Motor neuron (in vitro differentiated cells): ENCODE measurements at places on chromosomes 6 and 20. TPM values are rescaled to one million over a fixed set of nuclear protein-coding genes. Genes with fewer than 3 reads are reported as not detected.

DNA sequence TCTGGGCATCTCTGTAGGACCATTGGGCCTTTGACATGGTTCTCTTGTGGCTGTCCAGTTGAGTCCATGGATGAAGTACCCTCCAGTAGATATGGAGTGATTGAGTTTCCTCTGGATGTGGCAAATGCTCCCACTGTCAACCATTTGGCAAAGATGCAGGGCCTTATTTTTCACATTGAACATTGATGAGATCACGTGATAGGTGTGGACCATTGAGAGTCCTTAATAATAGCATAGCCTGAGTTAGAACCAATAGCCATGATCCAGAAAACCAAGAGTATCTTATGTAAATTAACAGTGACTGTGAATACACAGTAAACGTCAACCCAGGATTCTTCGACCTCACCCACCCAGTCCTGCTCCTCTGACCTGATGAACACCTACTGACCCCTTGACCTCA lies 3.0 kb upstream of the PERP start:
- no peak for ATAC-seq

- no peak for ATAC-seq
These were observed 214.6 kb downstream of the CLVS2 start for GRCh38 chr6:123210645-123211044.

DNA sequence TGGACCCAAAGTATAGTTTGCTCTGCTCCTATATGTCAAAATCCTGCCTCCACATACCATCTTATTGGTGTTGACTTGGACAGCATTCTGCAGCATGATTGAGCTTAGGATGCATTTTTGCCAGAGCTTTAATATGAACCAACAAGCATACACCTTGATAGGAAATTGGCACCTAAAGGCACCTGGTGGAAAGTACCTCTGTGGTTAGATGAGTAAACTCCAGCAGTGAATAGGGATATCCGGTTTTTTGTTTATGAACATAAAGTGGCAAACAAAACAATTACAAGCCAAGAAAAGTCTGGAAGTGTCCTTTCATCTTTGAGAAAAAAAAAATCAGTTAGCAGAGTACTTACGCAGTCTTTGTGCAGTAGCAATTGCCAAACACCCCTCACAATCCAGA lies 6.2 kb upstream of the CYP24A1 start:
- ATAC-seq: no peak

GRCh38 chr6:150685860-150686259 lies 86.2 kb downstream of the PLEKHG1 start:
- ATAC-seq: peak; percentile 19

DNA sequence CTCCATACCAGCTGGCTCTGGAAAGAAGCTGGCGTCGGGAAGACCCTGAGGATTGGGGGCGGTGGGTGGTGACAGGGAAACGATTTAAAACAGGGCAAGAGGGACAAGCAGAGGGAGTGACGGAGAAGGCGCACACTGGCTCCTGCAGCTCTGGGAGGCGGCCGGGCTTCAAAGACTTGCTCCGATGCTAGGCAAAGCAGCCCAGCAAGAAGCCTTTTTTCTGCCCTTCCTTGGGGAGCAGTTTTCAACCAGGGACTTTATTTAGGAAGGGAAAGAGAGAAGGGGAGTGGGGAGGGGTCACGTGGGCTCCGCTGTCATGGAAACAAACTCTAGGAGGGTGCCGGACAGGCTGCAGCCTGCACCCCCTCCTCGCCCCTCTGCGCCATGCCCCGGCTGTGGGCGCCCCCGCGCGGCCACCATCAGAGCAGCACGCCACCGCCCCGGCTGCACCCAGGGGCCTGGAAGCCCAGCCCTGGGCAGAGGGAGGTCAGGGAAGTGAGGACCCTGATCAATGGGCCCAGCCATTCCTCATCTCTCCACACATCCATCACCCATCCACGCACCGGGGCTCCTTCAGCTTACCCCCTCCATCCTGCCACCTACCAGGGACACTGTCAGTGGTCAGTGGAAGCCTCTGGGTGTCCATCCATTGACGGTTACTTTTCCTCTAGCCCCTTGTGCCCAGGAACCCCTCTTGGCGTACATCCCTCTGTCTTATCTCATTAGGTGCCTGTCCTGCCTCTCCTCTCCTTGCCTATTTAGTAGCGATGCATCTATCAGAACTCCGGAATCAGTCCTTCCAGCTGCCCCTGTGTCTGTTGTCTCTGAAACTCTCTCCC lies 66.6 kb upstream of the CCDC167 start:
- peak; percentile 66 for ATAC-seq

DNA sequence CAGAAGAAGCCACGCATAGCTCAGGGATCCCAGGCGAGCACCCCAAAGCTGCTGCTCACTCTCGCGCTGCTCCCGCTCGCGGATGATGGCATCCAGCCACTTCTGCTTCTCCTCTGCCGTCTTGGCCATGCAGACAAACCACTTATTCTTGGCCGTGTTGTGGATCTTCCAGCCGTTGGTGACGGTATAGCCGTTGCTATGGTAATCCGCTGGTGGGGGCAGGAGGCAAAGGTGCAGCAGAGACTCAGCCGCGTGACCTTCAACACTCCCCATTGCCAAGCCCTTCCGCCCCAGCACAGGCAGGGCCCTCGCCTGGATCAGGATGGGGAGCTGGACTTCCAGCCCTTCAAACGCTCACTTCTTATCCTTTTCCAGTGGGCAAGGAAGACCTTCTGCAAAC lies 136.9 kb downstream of the PREX1 start:
- peak; percentile 63 for ATAC-seq

- peak; percentile 32 for ATAC-seq
These were observed 3.9 kb downstream of the ZMYND8 start for GRCh38 chr20:47352332-47353238.

The POFUT1 gene
- total RNA-seq: 7.9 and 8.0 TPM in 2 replicates

GRCh38 chr6:33139596-33140206 lies 52.6 kb downstream of the COL11A2 start:
- ATAC-seq: no peak

GRCh38 chr6:109420751-109421150 lies 19.7 kb downstream of the PPIL6 start:
- ATAC-seq: no peak

GRCh38 chr20:45426320-45427016 lies 10.5 kb downstream of the PIGT start:
- no peak for ATAC-seq

DNA sequence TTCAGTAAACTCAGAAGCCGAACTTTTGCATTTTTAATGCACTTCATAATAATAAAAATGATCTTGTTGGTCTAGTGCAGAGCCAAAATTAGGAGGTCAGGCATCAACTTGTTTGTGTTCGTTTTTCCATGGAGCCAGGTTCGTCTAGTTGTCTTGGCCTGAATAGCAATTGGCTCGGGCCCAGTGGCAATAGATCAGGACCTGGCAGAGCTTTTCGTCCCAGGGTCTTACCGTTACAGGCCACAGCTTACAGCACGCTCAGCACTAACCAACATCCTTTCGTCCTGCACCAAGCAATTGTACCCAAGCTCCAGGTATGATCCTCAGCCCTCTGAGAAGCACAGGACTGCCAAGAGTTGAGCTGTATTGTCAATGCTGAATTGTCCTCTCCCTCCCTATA lies 240.5 kb upstream of the PLN start:
- no peak for ATAC-seq

The SRMS gene
- 0.27 TPM in 1 of 2 replicates, not detected in the other for total RNA-seq

DNA sequence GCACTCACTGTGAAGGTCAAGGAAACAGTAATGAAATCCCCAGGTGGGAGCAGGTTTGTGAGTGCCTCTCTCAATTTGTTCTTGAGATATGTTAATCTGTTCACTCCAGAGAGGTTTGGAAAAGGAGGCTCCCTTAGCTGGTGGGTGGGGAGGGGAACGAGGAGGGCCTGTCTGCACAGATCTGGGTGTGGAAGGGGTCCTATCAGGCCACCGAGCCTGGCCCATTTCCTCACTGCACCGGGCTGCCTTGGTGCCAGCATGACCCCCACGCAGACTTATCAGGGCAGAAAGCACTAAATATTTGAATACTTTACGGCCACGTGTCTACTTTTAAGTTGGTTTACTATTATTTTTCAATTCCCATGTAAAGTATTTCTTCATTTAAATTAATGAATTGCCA lies 8.3 kb downstream of the AGPAT4 start:
- ATAC-seq: no peak

DNA sequence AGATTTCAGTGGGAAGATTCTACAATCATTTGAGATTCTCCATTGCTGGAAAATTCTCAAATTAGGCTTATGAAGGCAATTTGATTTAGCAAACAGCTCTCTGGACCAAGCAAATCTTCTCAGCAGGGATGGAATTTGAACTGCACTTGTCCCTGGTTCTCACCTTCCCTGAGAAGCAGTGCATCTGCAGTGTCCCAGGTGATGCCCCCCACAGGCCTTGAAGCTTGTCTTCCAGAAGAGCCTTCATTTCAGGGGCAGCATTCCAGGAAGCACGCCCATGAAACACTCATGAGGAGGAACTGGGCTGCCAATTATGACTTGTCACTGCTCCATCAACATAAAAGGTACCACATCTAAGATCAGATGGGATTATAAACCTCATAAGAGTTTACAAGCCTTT lies 82.8 kb upstream of the HDAC2 start:
- ATAC-seq: no peak

GRCh38 chr6:156169371-156169770 lies 607.8 kb upstream of the ARID1B start:
- ATAC-seq: no peak

The MUC21 gene
- 0.23 and 0.35 TPM in 2 replicates for total RNA-seq

The SLC22A16 gene
- total RNA-seq: 0.34 and 0.81 TPM in 2 replicates

DNA sequence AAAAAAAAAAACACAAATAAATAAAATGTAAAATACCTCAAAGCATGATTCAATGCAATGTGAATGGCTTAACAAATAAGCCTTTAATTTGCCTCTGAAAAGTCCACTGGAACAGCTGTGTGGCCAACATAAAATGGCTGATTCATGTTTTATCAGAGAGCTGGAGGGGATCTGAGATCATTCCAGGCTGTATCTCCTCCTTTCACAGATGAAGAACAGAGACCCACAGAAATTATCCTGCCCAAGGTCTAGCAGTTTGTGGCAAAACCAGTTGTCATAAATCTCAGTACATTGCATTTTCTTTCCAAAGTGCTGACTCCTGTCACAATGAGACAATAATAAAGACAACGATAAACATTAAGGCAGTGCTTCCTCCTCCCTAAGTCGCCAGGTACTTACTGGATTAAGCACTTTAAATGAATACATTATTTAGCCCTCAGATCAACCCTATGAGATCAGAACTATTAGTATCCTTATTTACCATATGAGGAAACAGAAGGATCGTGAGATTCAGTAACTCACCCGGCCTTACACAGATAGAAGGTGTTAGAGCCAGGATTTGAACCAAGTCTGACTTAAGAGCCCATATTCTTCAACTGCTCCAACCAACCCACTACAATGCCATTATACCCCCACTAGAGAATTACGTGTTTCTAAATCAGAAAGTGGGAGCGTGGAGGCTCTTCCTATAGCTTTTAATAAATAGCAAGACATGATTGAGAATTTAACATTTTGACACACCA lies 118.3 kb downstream of the KIF13A start:
- ATAC-seq: peak; percentile 54

The TPX2 gene
- 51.4 and 62.6 TPM in 2 replicates for total RNA-seq

The SCRT2 gene
- total RNA-seq: 6.9 and 7.0 TPM in 2 replicates

The JPH2 gene
- 2.1 and 2.4 TPM in 2 replicates for total RNA-seq

GRCh38 chr6:24599179-24599578 lies 46.8 kb downstream of the KIAA0319 start:
- no peak for ATAC-seq

The FOXQ1 gene
- not detected in 2 replicates for total RNA-seq

DNA sequence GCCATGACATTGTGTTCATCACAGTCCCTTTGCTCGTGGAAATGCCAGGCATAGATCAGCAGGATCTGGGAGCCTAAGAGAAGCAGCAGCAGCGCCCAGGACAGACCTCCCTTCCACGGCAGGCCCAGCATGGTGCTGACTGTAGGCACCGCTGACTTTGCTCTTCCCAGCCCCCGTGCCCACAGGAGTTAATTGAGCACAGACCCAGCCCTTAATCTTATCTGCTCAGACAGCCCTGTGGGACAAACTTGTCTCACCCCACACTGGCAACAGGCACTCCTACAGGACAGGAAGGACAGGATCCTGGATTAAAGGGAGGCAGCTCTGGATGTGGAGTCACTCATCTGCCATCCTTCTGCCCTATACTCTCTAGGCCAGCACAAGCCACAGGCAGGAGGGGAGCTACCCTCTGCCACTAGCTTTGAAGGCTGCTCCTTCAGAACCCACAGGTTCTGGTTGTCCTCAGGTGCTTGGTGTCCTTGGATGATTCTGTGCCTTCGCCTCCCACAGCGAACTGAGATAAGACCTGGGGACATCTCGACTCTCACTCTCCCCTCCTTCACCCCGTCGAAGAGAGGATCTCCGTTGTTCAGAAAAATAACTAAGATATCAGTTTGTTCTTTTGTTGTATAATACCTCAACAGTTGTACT lies at the start of gene CST9L:
CST9L (minus strand) TSS at position 165 of the 651 bp plus-strand sequence; CDS start at position 131, 34 bp downstream.
- no peak for ATAC-seq

The DEFB124 gene
- not detected in 2 replicates for total RNA-seq

DNA sequence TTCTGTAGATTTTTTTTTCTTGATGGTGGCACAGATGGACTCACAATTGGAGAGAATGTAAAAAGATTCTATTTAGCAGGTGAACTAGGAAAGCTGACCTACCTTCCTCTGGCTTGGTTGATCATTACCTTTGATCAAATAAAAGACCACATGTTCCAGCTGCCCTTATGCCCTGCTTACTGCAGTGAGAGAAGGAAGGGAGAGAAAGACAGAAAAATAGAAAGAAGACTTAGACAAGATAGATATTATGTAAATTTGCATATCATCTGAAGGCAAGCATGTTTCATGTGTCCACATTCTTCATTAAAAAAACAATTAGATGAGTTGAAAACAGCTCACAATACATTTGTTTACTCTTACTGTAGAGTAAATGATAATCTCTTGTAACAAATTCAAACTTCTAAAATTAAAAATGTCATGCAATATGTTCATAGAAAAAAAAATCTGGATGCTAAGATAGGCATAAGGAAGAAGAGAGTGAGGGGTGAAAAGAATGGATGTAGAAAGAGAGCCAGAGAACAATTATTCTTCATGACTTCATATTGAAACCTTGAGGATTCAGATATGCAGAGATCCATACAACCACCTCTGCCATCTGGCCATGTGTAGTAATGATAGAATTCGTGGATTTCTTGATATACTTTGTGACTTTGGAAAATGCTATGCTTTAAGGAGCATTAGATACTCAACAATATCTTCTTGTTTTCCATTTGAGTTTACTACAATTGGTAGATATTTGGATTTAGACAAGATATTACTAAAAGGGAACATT lies 71.7 kb downstream of the RFX6 start:
- ATAC-seq: no peak

GRCh38 chr20:7828437-7828836 lies 111.8 kb downstream of the HAO1 start:
- ATAC-seq: no peak

The KIAA0408 gene
- 39.5 and 52.2 TPM in 2 replicates for total RNA-seq

The MYH7B gene
- total RNA-seq: 2.7 and 3.0 TPM in 2 replicates

DNA sequence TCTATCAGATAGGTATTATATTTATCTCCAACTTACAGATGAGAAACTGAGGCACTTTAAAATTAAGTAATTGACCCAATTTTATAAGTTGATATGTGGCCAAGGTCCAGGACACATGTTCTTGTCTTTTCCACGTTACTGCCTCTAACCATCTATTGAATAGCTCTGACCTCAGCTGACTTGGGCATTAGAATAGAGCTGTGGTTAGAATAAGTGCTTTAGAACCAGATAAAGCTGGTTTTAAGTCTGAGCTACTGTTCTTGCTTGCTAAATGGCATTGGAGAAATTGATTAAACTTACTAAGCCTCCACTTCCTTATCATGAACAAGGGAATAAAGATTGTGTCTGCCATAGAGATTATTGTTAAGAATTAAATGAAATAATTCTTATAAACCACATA lies 147.8 kb upstream of the DTNBP1 start:
- ATAC-seq: no peak
